ENCODE measurements at places on chromosomes 16 and 17.

- DNase-seq, result no peak
Observed at GRCh38 chr17:29004081-29004692, 1.6 kb downstream of the SEZ6 start.

GRCh38 chr17:15023589-15024336 lies 241.4 kb downstream of the PMP22 start:
- no peak for DNase-seq

GRCh38 chr17:75010683-75011400 lies 1.6 kb upstream of the MRPL58 start:
- no peak for DNase-seq

DNA sequence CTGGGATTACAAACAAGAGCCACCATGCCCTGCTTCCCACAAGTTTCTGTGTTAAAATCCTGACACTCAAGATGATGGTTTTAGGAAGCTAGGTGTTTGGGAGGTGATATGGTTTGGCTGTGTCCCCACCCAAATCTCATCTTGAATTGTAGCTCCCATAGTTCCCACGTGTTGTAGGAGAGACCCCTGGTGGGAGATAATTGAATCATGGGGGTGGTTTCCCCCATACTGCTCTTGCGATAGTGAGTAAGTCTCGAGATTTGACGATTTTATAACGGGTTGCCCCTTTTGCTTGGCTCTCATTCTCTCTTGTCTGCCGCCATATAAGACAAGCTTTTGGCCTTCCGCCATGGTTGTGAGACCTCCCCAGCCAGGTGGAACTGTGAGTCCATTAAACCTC lies 17.2 kb upstream of the SMG1 start:
- no peak for DNase-seq

DNA sequence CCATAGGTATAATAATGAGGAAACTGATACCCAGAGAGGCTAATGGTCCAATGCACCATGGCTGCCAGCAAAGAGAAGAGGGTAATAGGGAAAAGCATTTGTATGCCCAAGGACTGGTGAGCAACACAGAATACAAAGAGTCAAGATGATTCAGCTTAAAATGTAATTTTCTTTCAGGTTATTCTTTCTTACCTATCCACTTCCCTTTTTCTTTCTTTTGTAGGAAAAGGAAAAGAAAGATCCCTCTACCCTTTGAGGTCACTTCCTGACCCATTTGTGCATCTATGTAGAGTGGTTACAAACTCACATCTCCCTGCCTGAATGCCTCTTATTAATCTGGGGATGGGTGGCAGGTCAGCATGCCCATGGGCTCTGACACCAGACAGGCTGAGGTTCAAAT lies 3.5 kb upstream of the PLCG2 start:
- no peak for DNase-seq

- DNase-seq, result no peak
Observed at GRCh38 chr17:18261146-18261515, 669 bp downstream of the MIEF2 start.
